ENCODE measurements at places on chromosomes 4 and X. TPM values are rescaled to one million over a fixed set of nuclear protein-coding genes. Genes with fewer than 3 reads are reported as not detected.

MAGEB2 gene
- total RNA-seq, result not detected

PDE6B gene
- 13.3 TPM for total RNA-seq

PDCL2 gene
- not detected for total RNA-seq

AREG gene
- total RNA-seq, result 1.7 TPM

ESX1 gene
- total RNA-seq, result 0.11 TPM

TAF7L gene
- 0.11 TPM for total RNA-seq

BBS12 gene
- total RNA-seq, result 5.5 TPM

PSAPL1 gene
- not detected for total RNA-seq

NSUN7 gene
- 0.09 TPM for total RNA-seq

TMSB15C gene
- total RNA-seq, result 4.7 TPM

LIN54 gene
- total RNA-seq, result 28.0 TPM

RTL3 gene
- total RNA-seq, result not detected

Data from activated T-helper 2 cell treated with anti-CD3 and anti-CD28 coated beads, Interferon-gamma antibody, Interleukin-2, Interleukin-4, amounts not matched to agents 10 μg/mL and 5 μg/mL and 100 μg/mL, durations not matched to agents 14 hours and 24 hours and 36 hours (primary cell).